ENCODE measurements at places on chromosomes 16 and 17.

DNA sequence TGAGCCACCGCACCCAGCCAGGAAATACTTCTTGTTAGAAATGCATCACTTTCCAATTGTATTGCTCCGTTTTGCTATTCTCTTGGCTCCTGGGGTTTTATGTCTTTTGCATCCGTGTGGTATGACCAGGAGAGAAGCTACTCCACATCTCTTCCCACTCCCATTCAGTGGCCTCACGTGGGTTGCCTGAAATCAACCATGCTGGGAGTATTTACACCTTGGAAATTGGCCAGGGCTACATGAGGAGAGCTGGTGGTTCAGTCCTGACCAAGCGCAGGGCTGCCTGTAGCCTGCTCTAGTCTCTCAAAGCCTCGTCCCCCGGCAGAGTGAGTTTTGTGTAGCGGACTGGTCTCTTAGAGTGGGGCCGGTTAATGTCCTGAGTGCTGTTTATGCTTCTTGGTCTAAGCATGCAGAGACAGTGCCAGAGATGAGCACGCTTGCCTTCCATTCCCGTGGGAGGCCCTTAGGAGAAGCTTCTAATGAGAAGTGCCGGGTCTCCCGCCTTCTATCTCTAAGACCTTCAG, 3.8 kb downstream of the WFDC1 start:
- no peak for DNase-seq

DNA sequence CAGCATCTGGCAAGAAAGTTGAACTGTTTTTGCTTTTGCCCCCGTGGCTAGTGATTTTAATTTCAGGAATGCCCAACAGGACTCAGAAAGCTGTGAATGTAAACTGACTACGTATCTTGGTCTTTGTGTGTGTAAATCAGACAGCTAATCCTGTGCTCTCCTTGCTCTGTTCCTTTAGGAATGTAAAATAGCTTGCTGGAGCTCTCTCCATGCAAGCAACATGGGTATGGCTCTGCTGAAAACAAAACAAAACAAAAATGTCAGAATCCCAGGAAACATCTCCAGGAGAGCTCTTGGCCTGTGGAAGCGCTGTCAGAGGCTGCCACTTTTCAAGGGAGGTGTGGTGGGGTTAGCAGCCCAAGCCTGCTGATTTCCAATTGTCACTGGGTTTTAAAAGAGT, 161.8 kb upstream of the NOG start:
- no peak for DNase-seq

DNA sequence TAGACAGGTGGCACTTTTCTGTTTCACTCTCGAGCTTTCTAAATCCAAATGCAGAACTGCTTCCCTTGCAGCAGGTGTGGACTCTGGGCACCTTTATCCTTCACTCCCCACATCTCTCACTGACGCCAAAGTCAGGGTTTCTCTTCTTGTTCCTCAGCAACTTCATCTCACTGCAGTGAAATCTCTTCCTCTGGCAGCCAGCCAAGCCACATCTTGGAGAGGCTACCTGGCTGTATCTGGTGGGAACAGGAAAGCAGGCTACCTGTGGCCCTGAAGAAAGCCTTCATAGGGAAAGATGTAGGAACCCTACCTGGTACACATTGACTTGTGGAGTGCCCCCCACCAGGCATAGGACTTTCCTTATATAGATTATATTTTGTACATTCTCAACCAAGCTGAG, 159.1 kb downstream of the UTP18 start:
- DNase-seq: no peak

DNA sequence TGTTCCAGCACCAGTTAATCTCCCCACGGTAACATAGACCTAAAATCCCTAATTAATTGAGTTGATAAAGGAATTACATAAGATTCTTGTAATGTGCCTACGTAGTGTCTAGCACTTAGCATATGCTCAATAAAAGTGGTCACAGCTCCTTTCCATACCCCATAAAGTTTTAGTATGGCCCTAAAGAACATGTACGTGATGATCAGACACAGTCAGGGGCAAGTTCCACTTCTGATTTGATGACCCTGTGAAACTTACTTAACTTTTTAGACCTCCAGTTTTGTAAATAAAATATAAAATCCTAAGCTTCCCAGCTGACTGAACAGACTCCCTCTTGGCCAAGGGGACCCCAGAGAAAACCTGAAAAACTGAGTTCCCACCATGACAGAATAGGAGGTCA, 391.3 kb upstream of the ERCC4 start:
- DNase-seq: no peak

DNA sequence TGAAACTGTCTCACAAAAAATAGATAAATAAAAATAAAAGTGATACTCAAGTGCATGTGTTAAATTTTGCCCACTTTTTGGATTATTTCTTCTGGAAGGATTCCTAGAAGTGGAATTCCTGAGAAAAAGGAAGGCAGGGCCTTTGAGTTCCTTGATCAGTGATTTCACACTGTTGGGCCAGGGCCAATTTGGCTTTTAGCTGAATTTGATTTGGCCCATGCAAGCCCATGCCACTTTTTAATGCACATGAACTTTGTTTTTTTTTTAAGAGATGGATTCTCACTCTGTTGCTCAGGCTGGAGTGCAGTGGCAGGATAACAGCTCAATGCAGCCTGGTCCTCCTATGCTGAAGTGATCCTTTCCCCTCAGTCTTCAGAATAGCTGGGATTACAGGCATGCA, 96.3 kb downstream of the TNFRSF13B start:
- no peak for DNase-seq

DNA sequence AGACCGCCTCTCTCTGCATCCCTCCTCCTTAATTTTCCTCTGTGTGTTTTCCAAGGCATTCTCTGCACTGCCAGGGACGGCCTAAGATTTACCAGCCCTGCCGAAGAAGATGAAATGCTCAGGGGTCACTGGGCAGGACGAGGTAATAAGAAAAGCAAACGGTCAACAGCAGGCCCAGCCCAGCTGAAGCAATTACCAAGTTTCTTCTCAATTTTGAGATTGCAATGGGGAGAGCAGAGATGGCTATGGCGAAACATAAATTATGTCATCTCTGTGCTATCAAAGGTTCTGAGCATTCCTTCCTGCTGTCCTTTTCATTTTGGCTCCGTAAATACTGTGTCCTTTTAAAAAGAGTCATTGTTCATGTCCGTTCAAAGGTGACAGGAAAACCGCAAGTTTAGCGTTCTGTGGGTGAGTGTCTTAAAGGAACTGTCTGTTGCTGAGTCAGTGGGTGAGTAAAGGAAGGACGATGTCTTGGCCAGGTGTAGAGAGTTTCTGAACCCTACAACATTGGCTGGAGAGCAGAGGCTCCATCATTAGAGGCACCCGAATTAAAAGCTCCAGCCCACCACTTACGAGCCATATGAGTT, 753.9 kb upstream of the EEF2KMT start:
- DNase-seq: no peak

DNA sequence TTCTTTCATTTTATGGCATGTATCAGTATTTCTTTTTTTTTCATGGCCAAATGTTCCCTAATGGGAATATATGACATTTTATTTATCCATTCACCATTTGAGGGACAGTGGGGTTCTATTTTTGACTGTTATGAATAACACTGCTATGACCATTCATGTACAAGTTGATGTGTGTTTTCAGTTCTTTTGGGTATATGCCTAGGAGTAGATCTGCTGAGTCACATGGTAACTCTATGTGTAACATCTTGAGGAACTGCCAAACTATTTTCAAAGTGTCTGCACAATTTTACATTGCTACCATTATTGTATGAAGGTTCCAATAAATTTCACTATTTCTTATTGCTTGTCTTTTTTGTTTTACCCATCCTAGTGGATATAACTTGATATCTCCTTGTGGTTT, 223.0 kb downstream of the TANC2 start:
- no peak for DNase-seq

DNA sequence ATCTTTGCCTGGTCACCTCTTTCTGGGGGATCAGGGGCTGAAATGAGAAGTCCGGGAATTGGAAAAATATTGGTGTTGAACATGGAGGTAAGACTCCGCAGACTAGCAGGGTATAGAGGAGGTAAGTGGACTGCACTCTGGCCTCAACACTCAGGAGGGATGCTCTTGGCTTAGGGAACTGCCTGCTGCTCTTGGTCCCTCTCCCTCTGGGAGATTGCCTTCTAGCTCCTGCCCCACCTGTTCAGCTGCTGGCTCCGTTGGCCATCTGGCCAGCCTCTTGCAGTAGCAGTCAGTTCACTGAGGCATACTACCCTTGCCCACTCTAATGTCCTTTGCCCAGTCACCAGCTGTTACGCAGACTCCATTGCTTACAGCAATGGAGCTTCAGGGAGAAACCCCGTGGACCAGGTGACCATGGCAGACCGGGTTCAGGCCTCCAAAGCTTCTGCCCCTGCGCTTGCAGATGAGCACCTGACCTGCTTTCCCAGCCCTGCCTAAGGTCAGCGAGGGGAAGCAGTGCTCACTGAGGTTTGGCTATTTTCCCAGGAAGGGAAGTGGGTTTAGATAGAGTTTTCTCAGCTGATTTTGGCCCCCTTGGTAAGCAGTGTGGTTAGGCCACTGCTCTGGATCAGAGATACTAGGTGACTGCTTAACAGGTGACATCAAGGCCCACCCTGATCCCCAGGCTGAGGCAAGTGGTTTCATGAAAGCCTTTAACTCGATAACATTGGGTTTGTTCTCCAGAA, 11.9 kb downstream of the CDK5RAP3 start:
- DNase-seq: no peak

DNA sequence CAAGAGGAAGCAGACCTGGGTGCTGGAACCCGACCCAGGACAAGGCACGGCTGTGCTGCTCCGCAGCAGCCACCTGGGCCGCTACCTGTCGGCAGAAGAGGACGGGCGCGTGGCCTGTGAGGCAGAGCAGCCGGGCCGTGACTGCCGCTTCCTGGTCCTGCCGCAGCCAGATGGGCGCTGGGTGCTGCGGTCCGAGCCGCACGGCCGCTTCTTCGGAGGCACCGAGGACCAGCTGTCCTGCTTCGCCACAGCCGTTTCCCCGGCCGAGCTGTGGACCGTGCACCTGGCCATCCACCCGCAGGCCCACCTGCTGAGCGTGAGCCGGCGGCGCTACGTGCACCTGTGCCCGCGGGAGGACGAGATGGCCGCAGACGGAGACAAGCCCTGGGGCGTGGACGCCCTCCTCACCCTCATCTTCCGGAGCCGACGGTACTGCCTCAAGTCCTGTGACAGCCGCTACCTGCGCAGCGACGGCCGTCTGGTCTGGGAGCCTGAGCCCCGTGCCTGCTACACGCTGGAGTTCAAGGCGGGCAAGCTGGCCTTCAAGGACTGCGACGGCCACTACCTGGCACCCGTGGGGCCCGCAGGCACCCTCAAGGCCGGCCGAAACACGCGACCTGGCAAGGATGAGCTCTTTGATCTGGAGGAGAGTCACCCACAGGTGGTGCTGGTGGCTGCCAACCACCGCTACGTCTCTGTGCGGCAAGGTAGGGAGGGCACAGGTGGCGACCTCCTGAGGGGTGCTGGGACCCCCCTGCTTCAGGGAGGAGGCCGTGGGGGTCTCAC, 667 bp downstream of the FSCN2 start:
- DNase-seq: no peak

GRCh38 chr16:48619547-48619946, 9.6 kb upstream of the N4BP1 start:
- DNase-seq: no peak

DNA sequence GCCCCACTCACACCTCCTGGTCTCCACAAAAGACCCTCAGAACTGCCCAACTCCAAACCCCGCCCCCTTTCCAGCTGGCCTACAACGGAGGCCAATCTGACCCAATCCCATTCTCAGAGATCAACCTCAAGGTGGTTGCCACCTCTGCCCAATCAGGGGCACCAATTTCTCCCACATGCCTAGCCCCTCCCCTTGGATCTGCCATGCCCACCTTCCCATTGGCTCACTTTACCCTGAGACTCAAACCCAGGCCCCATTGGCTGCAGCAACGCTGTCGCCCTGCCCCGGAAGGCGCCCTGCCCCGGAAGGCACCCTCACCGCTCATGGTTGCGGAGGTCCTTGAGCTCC, 10.6 kb downstream of the ZNF668 start:
- DNase-seq: no peak

DNA sequence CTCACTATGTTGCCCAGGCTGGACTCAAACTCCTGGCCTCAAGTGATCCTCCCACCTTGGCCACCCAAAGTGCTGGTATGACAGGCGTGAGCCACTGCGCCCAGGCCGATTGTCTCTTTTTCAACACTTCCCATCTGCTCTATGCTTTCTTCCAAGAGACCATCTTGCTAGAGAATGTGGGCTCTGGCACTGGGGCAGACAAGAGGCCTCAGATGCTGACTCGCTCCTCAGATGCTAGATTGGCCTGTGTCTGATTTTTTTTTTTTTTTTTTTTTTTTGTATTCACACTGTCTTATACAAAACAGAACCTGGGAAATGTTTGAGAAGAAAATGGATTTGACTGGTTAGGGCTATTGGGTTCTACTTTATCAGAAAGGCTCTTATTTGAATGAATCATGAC, 58.2 kb downstream of the CYB5D2 start:
- no peak for DNase-seq

DNA sequence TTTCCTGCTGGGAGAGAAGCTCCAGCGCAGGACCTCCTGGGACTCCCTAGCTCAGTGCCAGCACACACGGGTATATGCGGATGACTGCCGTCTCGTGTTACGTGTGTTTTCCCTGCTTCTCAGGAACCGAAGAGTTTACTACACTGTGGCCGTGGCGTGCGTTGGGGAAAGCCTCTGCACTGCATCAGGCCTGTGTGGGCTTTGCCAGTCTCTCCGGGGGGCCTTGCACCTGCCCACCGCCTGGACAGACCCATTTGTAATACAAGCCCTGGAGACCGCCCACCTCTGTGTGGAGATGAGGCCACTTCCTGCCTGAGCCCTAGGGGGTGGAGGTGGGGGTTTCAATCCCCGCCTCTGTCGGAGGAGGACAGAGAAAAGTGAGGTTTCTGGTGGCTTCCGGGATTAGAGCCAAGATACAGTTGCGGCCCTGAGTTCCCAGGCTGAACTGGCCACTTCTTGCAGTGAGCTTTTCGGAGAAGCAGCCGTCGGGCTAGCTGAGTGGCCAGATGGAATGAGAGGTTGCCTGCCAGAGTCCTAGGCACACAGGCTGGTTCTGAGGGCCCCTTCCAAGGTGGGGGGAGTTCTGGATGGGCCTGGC, 43.4 kb upstream of the GSE1 start:
- DNase-seq: no peak

GRCh38 chr17:32671896-32672295, 185.1 kb downstream of the CDK5R1 start:
- no peak for DNase-seq

DNA sequence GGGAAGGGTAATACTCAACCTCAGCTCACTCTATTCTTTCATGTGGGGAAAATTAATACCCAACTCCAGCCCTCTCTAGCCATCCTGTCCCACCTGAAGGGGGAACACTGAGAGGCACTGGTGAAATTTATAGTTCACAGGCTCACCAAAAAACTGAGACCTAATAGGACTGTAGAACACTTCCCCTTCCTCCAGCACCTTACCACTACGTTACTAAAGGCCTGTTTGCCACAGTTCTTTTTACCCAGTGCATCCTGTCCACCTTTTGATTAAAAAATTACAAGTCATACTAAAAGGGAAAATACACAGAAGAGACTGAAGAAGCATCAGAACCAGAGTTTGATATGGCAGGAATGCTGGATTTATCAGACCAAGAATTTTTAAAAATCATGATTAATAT, 26.0 kb downstream of the DHRS7B start:
- DNase-seq: no peak

- no peak for DNase-seq
Observed at GRCh38 chr16:17362183-17362582, 108.6 kb downstream of the XYLT1 start.

All from stimulated activated CD8-positive, alpha-beta memory T cell treated with anti-CD3 and anti-CD28 coated beads, Interleukin-7, amount 100 ng/mL, for 4 hours (primary cell).